ENCODE measurements at places on chromosomes 5 and 9. TPM values are rescaled to one million over a fixed set of nuclear protein-coding genes. Genes with fewer than 3 reads are reported as not detected.

- no peak for DNase-seq
These were observed 159.5 kb downstream of the GNA14 start for GRCh38 chr9:77488439-77489126.

DNA sequence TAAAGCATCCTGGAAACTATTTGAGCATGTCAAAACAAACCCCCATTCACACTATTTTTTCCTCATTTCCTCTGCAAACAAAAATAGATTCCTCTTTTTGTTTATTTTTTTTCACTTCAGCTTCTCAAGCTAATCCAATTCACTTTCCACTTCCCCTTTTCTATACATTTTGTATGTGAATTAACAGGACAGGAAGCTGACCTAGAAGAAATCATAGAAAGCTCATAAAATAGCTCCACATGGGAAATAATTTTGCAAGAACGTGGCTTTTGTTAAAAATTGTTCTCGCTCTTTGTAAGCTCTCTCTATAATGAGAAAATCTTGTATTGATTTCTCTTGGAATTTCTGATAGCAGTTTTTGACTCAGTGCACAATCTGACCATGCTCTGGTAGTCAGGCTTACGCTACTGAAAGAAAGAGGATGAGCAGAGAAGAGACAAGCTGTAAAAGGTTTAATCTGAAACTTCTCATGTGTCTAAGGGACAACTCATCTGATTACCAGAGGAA is 215.8 kb downstream of the ADAMTS12 start:
- DNase-seq: no peak

IFNA13 gene
- not detected for total RNA-seq

- no peak for DNase-seq
These were observed 244.7 kb downstream of the PIK3R1 start for GRCh38 chr5:68460147-68460798.

DNA sequence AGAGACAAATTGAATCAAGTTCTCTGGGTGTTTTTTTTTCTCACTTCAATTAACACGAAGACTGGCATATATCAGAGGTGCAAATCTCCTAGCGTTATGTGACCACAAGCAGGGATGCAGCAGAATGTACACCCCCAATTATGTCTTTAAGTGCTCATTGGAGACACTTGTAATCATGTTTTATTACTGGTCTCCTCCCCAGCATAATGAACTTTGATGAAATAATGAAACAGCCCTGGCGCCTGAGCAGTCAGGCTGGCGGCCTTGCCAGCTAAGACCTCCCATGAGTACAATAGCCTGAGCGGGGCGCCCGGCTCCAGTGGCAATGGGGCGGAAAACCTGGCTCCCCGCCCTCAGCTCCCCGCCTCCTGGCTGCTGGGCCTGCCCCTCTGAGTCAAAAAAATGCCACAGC is 209.4 kb upstream of the MSX2 start:
- DNase-seq: no peak

IDNK gene
- total RNA-seq: 4.7 TPM

IL7R gene
- total RNA-seq: 314 TPM

GRCh38 chr9:89541798-89542197 is 43.9 kb upstream of the SEMA4D start:
- no peak for DNase-seq

GRCh38 chr9:26301659-26302058 is 590.9 kb downstream of the CAAP1 start:
- no peak for DNase-seq

SPINK6 gene
- total RNA-seq: not detected

DNA sequence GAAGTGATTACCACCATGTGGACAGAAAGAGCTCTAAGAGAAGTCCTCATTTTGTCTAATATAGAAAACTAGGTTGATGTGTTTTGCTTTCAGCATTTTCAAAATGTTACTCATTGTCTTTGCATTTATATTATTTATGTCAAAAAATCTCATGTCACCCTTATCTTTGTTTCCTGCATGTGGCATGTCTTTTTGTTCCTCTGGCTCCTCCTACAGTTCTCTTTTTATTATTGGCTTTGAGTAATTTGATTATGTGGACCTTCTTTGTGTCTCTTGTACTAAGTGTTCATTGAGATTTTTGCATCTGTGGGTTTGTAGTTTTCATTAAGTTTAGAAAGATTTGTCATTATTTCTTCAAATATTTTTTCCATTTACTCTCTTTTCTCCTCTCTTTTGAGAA is 58.8 kb downstream of the GNG10 start:
- no peak for DNase-seq

GRCh38 chr9:17832812-17833211 is 253.9 kb downstream of the SH3GL2 start:
- DNase-seq: no peak

ANKRD34B gene
- not detected for total RNA-seq

DNA sequence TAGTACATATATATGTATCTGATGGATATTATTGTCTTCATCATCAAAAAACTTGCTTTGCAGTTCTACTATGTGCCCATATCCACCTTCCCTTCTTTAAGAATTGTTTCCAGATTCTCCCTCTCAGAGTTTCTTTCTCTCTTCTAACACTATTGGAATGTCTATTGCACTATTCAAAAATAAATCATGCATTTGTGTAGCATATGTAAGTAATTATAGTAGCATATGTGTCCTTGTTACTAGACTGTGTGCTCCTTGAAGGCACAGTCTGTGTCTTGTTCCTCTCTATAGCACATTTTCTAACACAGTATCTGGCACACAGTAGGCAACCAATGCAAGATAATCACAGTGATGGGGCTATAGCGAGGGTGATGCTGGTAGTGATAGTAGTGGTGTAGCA is 43.4 kb upstream of the TRIM32 start:
- DNase-seq: no peak

GRCh38 chr5:16619136-16619535 is 2.3 kb upstream of the RETREG1 start:
- no peak for DNase-seq

DNA sequence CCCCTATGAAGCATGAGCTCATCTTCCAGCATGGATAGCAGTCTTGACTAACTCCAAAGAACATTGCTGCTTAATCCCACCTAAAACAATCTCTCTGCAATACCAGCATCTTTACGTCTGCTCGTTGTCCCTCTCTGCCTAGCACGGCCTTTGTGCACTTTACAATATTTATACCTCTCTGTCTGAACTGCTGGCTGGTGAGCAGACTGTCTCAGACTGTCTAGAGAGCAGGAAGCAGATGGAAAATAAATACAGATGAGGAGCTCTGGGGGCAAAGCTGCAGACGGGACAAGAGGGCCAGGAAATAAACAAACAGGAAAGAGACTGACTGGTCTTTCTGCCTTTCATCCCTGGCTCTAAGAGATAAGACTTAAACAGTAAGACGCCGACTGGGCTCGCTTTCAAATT is 224.8 kb downstream of the ENC1 start:
- no peak for DNase-seq

IARS1 gene
- 222 TPM for total RNA-seq

GRCh38 chr5:32713770-32714381 is 2.8 kb downstream of the NPR3 start:
- DNase-seq: no peak

GRCh38 chr9:124602204-124602603 is 95.0 kb upstream of the NR5A1 start:
- DNase-seq: no peak

DNA sequence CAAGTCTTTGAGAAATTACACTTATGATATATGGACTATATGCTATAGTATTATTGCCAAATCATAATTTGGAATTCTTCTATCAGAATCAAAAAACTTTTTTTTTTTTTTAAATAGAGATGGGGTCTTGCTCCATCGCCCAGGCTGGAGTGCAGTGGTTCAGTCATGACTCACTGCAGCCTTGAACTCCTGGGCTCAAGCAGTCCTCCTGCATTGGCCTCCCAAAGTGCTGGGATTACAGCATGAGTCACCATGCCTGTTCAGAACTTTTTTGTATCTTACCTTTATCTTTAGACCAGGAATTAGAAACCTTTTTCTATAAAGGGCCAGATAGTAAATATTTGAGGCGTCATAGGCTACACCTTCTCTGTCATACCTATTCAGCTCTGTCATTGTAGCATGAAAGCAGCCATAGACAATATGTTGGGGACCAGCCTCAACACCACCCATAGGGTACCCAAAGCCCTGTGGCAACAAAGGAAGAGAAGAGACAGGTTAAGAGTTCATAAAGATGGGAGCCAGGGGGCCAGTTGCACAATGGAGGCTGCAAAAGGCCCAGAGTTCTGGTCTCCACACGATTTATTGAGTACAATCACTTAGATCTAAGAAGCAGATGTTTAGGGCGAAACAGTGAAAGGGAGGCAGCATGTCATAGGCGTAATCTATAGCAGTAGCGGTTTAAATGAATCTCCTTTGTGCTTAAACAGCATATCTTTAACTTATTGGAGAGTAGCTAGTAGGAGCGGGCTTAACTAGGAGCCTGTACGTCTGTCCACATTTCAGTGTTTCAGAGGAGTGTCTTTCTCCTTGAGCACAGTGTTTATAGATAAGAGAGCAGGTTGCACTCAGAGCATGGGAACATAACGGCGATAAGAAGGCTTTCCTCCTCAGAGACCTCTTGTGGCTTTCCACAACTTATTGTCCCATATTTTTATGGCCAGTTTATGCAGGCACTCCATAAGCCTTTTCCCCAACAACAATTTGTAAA is 12.5 kb downstream of the ECM2 start:
- DNase-seq: no peak

DNA sequence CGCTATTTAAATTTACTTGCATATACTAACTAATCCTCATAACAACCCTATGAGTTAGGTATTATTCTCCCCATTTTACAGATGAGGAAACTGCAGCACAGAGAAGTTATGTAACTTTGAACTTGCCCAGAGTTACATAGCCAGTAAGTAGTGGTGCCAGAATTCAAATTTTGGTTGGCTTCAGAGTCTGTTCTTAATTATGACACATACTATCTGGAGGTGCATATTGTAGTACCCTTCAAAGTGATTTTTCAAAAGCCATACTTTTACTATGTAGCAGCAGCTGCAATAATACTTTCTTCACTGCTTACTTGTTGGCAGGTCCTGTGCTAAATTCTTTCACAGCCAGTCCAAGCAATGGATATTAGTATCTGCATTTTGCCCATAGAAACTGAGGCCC is 16.4 kb downstream of the MAN2A1 start:
- DNase-seq: no peak

- DNase-seq: no peak
These were observed 4.1 kb downstream of the GLRX start for GRCh38 chr5:95818181-95819147.

UNC13B gene
- 5.0 TPM for total RNA-seq

DNA sequence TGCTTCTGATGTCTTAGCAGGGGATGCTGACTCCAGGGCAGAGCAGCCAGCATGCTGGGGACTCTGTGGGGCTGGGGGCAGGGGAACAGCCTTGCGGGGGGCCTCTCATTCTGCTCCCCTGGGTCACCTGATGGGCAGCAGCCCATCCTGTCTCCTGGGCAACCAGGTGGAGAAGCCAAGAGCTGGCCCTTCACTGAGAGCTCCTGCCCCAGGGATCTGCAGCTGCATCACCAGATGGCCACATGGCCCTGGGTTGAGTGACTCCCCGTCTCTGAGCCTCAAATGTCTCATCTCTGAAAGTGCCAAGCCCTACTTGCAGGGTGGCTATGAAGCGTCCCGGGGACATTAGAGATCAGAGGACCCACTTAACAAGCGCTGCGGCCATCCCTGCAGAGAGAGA is 49.1 kb downstream of the LRSAM1 start:
- DNase-seq: no peak

SLC34A1 gene
- total RNA-seq: 0.07 TPM

GRCh38 chr9:80843028-80843427 is 846.3 kb downstream of the TLE1 start:
- no peak for DNase-seq

HCN1 gene
- total RNA-seq: not detected

DNA sequence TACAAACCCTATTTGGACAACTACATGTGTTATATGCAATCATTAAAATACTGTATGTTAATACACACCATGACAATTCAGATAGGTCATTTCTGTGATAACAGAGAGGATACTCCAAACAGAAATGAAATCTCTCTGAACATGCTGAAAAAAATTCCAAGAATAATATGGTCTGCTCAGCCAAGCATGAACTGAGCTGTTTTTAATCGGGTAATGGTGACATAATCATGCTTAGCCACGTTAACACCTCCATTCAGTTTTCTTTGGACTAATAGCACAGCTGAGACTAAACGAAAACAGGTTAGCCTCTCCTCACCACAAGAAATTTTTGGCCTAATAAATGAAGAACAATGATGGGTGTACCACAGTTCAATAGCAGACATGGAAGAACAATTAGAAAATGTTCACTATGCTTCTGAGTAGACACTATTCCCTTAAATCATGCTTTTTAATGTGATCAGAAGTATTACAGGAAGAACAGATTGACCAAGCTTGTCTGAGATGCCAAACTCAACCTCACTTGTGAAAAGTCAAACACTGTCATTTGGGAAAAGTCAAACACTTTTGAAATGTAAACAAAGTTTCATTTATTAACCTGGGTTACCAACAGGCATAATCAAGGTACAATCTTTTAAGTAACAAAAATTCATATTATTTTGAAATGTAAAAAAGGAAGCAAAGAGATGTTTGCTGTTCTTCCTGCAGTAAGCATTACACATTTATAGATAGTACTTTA is 19.4 kb downstream of the RAB14 start:
- no peak for DNase-seq

- DNase-seq: no peak
These were observed 2.0 kb upstream of the DBH start for GRCh38 chr9:133634081-133634691.

- DNase-seq: no peak
These were observed at the start of gene WNK2 for GRCh38 chr9:93183663-93184431. Gene WNK2 (plus strand): TSS chr9:93184139. CDS start chr9:93184930, 791 bp downstream.
